ENCODE measurements at places on chromosomes 6 and 20.

- no peak for DNase-seq
Observed at GRCh38 chr6:33807606-33808005, 3.8 kb upstream of the MLN start.

- DNase-seq = peak; percentile 79
Observed at GRCh38 chr20:6575912-6576401, 191.5 kb upstream of the BMP2 start.

DNA sequence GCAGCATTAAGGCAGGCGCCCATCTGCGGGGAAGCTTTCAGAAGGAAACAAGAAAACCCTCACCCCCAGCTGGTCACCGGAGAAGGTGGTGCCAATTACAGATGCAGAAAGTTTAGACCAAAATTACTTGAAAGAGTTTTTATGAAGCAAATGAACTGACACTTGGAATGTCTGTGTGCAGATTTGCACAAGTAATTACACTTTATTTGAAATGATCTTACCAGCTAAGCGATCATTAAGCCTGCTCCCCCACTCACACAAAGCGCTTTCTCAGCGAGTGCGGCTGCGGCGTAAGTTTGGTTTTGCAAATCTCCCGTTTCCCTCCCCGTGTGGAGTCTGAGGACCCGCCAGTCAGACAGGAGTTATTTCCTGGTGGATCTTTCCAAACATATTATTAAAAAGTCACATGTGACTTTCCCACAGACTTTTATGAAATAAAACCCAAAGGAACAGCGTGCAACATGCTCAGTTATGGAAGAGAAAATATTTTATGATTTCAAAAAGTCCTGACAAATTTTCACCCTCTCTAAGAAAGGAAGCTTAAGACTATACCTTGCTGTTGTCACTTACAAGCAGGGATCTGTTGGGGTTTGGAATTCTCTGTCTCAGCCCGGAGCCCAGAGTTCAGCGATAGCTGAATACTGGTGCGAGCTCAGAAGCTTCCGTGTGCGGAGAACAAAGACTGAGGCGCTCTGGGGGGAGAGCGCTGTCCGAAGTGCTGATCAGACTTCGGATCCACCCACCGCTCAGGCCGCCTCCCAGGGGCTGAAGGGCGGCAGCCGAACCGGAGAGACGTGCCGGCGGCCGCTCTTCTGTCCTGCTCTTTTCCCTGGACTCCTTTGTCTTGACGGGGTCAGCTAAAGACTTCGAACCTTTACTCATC lies 2.7 kb upstream of the MYT1 start:
- DNase-seq = no peak

DNA sequence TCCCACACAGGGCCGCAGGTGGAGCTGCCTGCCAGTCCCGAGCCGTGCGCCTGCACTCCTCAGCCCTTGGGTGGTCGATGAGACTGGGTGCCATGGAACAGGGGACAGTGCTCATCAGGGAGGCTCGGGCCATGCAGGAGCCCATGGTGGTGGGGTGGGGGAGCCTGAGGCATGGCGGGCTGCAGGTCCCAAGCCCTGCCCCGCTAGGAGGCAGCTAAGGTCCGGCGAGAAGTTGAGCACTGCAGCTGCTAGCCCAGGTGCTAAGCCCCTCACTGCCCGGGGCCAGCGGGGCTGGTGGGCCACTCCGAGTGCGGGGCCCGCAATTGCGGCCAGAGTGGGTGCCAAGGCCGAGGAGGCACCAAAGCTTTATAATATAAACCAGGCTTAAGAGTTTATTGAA lies 479.7 kb downstream of the MMUT start:
- no peak for DNase-seq

DNA sequence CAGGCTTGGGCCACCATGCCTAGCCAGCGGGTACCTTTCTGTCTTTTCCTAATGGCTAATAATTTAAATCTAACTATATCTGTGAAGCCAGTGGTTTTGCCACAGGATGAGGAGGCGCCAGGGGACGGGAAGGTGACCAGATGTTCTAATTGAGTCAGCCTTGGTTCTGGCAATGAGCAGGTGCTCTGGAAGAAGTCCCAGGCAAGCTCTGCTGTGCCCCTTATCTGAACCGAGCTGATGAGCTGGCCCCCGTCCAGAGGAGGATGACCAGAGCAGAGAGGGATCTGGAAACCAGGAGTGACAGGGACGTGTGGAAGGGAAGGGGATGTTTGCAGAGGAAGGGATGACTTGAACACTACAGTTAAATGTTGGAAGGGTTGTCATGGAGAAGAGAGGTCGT lies 46.7 kb downstream of the SLC35D3 start:
- DNase-seq = no peak

DNA sequence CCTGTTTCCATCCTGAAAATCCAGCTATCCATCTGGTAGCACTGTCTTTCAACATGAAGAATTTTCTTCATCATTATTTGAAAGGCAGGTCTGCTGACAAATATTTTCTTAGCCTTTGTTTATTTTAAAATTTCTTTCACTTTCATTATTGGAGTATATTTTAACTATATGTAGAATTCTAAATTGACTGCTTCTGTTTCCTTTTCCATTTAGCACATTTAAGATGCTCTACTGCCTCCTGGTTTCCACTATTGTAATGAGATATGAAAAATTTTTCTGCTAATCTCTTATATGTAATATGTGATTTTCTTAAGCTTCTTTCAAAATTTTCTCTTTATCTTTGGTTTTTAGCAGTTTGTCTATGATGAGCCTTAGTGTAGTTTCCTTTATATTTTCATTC lies 97.3 kb downstream of the TBC1D32 start:
- no peak for DNase-seq

GRCh38 chr6:75272145-75272840 lies 12.3 kb downstream of the TMEM30A start:
- DNase-seq = peak; percentile 43

DNA sequence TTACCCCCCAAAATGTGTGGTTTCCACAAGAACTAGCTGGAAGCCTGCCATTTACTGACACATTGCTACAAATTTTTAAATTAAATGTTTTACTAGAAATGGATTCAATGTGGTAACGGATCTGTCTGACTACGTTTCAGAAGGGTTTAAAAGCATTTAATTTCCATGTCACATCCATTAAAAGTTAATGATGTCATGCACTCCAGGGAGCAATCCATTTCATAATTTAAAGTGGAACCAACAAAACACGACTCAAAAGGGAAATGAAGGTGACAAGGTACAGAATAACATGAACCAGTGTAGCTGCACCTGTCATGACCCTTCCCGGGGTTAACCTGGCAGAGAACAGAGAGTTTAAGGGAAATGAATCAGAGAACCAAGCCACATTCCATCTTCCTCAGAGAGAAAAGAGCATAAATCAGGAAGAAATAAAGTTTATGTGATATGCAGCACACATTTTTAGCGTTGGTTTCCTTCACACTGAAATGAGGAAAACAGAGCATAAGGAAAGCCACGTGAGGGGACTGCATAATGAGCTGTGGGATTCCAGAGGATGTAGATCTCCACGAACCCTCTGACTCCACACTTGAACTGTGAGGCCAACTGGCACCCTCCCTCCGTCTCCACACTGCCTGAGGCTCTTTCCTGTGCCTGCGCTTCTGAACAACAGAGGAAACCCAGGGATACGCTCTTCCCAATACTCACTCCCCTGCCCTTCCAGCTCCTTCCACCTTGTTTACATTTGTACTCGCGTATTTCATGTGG lies 170.3 kb upstream of the AHI1 start:
- DNase-seq = no peak

- no peak for DNase-seq
Observed at GRCh38 chr6:107102414-107102805, 12.9 kb downstream of the BEND3 start.

DNA sequence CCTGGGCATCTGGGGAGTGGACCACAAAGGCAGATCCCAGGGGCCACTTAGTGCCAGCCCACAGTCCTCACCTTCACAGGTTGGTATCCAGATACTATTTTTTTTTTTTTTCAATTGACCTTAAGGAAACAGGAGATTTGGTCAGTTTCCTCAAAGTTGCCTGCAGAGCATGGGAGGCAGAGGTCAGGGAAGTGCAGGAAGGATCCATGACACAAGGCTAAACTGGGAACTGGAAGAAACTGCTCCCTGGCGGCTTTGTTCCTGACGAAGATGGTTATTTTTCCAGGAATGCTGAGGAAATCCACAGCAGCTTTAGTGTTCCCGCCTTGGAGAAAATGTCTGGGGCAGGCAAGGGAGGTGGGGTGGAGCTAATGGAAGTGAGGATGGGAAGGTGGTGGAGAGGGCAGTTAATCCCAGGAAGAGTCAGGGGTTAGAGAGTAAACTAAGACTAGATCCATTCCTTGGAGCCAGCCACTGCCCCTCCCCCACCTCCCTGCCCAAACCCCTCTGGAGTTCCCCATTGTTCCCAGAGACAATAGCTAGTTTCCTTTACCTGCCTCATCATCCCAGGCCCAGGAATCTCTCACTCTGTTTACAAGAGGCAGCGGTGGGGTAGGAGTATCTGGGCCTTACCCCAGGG lies 14.3 kb upstream of the MYMX start:
- DNase-seq = no peak

DNA sequence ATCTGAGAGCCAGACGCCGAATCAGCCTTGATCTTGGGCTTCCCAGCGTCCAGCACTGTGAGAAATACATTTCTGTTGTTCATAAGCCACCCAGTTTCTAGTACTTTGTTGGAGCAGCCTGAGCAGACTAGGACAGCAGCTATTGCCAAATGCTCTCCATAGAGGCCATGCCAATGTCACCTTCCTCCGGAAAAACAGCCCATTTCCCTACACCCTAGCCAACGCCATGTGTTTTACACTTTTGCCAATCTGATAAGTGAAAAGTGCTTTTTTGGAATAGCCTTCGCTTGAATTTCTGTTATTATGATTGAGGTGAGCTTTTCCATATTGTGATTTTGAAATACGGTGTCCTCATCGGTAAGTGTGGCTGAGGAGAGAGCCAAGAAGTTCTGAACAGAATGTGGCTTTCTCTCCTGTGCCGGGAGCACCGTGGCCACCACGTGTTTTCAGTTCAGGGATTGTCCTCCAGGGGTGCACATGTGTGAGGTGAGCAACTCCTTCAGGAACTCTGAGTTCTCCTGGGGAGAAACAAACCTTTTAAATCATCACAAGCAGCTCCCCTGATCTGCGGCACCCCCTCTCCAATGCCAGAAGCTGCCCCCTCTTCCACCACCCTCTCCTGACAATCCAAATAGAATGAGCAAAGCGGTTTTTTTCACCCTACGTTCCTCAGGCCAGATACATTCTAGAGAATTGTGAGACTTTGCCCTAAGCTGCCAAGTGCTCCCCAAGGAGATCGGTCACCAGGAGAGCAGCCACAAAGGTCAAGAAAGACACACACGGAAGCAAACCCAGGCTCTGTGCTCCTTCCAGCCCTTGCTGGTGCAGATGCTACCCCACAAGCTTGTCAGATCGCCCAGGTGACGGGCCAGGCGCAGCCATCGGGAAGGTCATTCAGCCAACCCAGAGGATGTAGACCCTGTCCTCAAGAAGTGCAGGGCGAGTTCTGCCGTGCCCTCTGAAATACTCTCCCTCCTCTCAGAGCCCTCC lies 36.0 kb downstream of the TAF8 start:
- DNase-seq = no peak

DNA sequence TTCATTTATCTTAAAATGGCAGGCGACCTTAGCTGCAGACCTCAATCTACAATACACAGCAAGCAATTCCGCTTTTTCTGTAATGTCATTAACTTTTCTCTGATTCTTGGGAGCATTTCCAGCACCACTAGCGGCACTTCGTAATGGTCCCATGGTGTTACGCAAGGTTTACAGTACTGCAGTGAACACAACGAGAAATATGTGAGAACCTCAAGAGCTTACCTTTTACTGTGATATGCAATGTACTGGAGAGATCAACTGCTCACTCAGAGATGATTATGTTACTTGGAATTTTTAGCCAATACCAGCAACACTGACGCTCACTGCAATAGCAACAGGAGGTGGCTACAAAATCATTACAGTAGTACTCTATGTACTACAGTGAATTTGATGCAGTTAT lies 2.8 kb upstream of the CEP43 start:
- DNase-seq = peak; percentile 50

DNA sequence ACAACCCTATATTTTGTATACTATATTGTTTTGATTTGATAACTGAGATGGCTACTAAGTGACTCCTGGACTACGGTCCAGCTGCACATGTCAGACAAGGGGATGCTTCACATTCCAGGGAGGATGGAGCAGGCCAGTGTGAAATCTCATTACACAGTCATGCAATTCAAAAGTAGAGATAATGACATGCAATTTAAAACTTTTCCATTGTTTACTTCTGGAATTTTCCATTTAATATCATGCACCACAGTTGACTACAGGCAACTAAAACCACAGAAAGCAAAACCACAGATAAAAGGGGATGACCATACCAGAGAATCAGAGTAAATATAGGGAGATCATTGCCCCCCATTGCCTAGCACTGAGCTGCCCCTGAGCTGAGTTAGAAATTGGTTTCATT lies 366.4 kb downstream of the BTBD9 start:
- no peak for DNase-seq

- DNase-seq = no peak
Observed at GRCh38 chr6:77926198-77926751, 273.4 kb downstream of the MEI4 start.
